HS-27A (cell line): ENCODE measurements at places on chromosomes 5 and 9.

- DNase-seq: no peak
Measured at GRCh38 chr5:110361471-110361870, 365.0 kb downstream of the TMEM232 start.

GRCh38 chr9:110876929-110877328 is 161.3 kb downstream of the LPAR1 start:
- DNase-seq: no peak

- DNase-seq: no peak
Measured at GRCh38 chr9:117757561-117758190, 53.5 kb downstream of the TLR4 start.

DNA sequence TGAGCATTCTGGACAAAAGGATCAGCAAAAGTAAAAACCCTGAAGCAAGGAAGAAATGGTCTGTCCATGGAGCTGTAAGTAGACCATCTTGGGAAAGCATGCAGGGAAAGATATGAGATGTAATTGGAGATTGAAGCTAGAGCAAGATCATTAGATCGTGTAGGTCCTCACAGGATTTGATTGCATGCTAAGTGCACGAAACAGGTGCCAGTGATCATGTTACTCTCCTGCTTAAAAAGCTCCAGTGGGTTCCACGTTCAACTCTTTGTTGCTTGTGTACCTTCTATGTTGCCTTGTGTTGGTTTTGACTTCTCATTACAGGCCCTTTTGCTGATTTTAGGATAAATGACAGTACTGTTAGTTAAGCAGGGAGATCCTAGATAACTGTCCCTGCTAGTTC is 442.0 kb downstream of the DMRT2 start:
- DNase-seq: no peak

DNA sequence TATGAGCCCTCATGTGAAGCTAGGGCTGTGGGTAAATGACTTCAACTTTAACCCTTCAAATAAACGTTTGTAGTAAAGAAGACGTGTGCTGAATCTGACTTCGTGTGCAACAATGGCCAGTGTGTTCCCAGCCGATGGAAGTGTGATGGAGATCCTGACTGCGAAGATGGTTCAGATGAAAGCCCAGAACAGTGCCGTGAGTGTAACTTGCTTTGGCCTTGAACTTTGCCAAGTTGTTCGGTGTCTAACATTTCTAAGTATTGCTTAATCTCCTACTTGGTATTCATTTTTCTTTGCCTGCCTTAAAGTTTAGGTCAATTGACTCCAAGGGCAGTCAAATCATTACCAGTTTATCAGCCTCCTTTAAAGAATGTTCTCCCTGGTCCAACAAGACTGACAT is 18.2 kb downstream of the VLDLR start:
- no peak for DNase-seq

GRCh38 chr9:6575324-6576034 is 70.0 kb downstream of the GLDC start:
- DNase-seq: no peak

DNA sequence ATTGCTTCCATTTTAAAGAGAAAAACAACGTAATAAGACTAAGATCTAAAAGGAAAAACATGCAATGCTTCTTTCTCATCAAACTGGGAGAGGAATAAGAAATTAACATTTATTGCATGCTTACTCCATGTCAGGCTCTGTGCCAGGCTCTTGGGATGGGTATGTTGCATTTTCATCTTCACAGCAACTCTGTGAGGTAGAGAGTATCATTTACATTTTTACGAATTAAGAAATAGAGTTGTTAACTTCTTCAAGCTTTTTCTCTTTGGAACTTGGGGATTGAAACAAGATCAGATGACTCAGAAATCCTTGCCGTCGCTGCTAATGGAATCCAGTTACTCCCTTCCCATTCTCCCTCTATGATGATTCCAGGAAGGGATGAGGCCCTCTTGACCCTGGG is 39.5 kb downstream of the PDE8B start:
- no peak for DNase-seq

- DNase-seq: no peak
Measured at GRCh38 chr5:176446028-176446665, 2.0 kb upstream of the FAF2 start.

DNA sequence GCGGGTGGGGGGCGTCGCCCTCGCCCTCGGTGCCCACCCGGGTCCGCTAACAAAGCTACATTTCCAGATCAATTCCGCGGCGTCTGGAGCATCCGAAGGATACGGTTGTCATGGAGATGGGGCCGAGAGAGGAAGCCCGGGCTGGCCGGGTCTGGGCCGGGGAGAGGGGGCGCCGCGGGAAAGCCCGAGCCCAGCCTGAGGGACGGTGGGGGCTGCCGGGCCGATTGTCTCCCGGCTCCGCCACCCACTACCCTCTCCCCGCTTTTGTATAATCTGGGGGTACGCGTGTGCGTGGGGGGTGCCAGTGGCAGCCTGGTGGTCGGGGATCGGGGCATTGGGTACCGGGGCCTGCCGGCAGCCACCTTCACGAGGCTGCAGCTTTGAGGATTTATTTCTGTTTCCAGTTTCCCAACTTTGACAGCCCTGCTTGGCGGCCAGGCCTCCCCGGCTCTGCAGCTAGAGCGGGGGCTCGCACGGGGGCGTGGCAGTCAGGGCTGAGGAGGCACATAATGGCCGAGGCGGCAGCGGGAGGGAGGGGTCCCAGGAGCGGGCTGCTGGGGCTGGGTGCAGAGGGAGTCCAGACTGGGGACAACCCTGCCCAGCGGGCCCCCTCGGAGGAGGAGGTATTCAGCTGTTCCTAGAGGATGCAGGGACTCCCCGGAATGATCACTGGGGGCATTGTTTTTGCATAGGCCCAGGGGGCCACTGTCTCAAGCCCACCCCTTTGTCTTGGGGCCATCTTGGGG is 626 bp downstream of the PSD2 start:
- DNase-seq: no peak

DNA sequence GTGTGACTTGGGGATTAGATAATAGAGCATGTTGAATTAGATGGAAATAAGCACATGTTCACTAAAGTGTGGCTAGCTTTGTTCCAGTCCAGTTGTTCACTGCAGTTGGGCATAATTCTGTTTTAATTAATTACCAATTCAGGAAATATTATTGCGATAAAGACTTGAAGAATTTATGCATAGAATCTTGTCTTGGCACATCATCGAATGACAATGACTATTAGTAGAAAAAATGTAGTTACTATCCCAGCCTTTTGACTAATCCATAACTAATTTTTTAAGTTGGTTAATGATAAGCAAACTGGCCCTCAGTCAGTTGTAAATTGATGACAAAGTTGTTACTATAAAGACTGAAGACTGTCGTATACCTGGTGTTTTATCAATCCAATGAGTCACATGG is 10.5 kb downstream of the LNPEP start:
- no peak for DNase-seq

DNA sequence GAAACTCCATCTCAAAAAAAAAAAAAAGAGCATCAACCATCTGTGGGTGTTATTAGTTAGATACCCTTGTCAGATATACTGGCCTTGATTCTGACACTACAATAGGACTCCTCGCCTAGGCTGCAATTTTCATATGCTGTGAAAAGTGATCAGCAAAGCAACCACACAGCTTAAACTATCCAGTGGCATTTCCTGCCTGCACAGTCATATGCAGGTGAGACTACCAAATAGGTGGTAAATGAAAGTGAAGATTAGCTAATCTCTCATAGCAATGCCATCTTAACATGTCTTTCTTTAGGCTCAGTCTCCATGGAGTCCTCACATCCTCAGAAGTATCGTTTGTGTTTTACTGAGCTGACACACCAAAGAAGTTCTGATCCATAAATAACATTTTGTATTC is 40.8 kb downstream of the GRAMD2B start:
- DNase-seq: no peak

DNA sequence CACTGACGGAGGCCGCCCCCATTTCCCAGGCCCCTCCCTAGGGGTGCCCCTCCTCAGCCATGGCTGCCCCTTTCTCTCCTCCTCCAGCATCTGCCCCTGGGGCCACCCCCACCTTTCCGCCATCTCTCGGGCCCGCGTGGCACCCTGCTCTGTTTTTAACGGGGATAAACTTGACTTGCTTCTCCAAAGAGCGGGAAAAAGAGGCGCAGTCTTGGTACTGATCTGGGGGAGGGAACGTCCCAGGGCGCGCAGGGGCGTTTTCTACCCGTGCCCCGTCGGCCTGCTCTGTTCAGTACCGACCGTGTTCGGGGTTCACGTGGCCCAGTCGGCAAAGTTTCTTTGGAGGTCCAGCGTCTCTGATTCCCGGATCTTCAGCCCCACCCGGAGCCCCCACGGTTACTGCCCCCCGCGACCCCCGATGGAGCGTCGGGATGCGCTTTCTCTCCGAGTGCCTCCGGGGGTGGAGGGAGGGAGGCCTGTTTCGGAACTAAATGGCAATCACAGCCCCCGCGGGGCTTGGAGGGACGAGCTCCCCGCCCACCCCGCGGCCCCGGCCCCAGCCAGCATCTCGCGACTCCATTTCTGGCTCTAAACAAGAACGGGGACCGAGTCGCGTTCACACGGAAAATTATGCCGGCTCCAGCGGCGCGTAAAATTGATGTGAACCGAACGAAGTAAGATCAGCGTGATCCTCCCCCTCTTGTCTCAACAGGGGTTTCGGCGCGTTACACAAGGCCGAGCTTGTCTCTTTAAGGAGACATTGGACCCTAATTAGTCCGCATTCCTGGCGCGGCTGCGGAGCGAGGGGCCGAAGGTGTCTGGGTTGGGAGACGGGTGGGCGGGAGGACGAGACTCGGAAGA is 1.1 kb upstream of the TLE4 start:
- no peak for DNase-seq

GRCh38 chr9:14452539-14452938 is 138.6 kb upstream of the NFIB start:
- DNase-seq: no peak

- DNase-seq: no peak
Measured at GRCh38 chr9:136602193-136602885, 56.5 kb upstream of the NOTCH1 start.

- no peak for DNase-seq
Measured at GRCh38 chr5:112614285-112614684, 123.4 kb upstream of the APC start.

- DNase-seq: no peak
Measured at GRCh38 chr5:23727271-23727670, 219.9 kb downstream of the PRDM9 start.

DNA sequence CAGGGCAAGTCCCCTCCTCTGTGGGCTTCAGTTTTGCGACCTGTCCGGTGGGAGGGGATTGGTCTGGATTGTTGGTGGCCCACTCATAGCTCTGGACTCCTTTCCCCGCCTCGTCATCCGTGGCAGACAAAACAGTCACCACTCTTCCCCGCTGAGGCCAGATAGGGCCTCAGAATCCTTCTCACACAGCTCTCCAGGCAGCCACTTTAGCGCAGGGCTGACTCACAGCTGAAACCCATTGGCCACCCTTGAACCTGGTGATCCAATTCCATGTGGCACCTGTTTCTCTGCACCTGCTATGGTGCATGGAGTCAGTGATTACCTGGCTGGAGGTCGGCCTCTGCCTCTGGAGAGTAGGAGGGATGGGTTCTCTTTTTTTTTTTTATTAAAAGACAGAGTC is 15.8 kb upstream of the CACFD1 start:
- DNase-seq: no peak

DNA sequence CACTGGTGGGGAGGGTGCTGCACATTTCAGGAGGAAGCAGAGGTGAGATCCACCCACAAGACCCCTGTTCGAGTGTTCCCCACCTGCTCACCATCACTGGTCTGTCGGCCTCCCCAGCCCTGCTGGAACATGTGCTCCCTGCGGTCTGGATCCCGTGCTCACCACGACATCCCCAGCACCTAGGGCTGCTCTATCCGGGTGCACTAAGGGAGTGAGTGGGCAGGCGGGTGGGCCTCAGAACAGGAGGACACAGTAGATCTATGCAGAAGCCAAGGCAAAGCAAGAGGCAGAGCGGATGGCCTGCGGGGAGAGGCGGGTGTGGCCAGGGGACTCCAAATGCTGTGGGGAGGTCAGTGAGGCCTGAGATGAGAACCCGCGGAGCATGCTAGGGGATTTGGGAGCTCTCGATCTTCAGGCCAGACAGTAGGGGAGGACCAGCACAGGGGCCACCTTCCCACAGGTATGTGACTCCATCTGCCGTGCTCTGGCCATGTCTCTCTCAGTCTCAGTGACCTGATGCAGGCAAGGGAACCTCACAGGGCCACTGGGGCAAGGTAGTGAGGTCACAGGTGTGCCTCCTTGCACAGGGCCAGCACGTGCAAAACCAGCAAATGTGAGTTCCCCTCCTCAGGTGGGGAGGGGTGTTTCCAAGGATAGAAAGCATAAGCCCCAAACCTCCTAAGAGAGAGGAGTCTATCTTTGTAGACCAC is 134.2 kb downstream of the ZNF354C start:
- no peak for DNase-seq

- no peak for DNase-seq
Measured at GRCh38 chr5:138974227-138975063, 99.3 kb upstream of the LRRTM2 start.

DNA sequence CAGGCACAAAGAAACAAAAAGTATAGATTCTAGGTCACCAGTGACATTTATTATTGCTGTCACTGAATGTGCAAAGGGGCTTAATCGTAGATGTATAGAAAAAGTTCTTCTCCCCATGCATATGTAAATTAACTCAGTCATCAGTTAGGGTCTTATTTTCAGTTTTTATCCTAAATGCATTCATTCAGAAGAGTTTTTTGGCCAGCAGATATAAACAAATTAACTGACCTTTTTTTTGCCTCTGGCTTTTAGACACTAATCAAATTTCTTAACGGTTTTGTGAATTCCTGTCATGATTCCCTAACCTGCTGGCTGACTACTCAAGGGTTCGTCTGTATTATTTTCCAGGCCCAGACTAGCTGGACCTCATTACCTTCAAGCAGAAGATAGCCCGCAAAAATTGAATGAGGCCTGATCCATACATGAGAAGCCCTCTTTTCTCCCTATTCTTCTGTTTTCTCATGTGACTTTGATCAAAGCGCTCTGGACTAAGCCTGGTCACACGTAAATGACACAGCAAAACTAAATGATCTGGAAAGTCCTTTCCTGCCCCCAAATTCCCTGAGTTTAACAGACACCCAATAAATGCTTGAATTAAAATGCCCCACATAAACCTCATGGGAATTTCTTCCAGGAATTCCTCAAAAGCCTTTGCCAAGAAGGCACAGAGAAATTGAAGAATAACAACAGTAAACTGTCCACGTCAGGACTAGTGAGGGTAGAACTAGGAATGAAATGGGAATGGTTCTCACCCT is 83.7 kb downstream of the MYO10 start:
- no peak for DNase-seq

DNA sequence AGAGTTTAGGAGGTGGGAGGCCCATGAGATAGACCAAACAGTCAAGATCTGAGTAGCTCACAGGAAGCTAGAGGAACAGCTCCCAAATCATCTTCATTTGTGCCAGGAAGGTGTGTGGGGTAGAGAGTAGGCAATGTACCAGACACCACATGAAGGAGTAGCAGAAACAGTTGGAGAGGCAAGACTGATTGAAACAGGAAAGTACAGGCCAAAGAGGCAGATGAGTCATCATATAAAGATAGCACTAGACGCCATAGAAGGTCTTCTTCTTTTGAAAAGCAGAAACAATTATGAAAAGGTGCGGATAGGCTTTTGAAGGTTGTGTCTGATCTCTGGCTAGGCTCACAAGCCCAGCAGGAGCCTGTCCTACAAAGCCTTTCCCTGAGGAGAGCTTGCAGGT is 62.7 kb upstream of the PALM2AKAP2 start:
- no peak for DNase-seq

- no peak for DNase-seq
Measured at GRCh38 chr9:93893899-93894690, 61.1 kb downstream of the BARX1 start.

- no peak for DNase-seq
Measured at GRCh38 chr9:89400403-89401116, 82.3 kb downstream of the SECISBP2 start.
